ENCODE measurements at places on chromosomes 1 and 21.

- peak; percentile 80 for DNase-seq
These were observed at the start of gene TAF1A for GRCh38 chr1:222589462-222590302. Gene TAF1A (minus strand): TSS chr1:222589933.

- no peak for DNase-seq
These were observed 111.2 kb upstream of the PROX1 start for GRCh38 chr1:213876531-213876930.

- DNase-seq: no peak
These were observed 11.7 kb downstream of the COL6A2 start for GRCh38 chr21:46109313-46110221.

DNA sequence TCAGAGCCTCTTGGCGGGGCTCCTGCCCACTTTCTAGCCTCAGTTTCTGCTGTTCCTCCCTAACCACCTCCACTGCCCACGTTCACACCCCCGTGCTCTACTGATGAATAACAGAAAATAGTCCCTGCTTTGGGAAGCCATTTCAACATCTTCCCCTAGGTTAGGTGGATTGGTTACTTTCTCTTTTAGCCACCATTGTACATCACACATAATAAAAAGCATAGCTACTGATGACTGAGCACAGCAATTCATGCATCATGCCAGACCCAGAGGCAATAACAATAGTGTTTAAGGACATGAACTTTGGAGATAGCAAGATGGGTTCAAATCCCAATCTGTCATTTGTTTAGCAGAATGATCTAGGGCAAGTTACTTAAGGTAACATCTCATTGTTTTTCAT lies 74.6 kb downstream of the COLGALT2 start:
- DNase-seq: no peak

DNA sequence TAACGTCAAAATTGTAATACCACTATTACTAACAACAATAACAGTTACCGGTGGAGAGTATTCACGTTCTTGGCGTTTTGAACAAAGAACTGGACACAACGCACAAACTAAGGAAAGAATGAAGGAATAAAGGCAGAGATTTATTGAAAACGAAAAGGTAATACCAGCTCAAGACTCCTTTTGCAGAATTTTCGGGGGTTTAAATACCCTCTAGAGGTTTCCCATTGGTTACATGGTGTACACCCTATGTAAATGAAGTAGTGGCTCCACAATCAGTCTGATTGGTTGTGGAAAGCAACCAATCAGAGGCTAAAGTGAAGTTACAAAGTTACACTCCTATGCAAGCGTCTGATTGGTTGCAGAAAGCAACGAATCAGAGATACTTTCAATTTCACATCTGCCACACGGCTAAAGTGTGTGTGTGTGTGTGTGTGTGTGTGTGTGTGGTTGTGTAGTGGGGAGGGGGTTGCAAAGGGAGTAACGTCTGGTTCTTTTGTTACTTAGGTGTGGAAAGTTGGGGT lies 1.1 kb upstream of the GTF2B start:
- DNase-seq: peak; percentile 87

DNA sequence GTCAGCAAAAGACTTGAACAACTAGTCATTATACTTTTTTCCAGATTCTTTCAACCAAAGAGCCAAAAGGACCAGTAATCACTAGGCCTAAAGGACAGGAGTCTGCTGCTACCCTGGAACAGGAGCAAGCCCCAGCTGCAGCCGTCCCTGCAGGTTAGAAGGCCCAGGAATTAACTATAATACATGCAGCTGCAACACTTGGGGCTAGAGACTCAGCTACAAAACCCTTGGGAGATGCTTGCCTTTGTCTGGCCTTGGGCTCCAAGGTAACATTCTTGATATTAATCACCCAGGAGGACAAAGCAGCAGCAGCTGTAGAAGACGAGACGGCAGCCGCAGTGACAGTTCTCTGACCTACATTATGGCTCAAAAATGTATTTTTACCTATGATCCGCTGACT lies 841.2 kb upstream of the ADGRL4 start:
- DNase-seq: no peak

DNA sequence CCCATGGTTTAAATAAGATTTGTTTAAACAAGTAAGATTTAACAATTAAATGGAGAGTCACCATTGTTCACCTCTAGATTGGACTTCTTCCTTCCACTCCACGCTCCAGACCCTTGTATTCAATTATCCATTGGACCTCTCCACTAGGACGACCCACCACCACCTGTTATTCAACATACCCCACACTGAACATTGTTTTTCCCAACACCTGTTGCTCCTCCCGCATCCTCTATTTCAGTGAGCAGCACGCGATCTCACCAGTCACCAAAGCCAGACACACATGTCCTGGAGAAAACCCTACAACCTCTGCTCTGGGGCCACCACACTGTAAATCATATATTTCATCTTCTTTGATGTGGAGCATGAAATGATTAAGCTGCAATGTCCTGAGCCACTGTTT lies 28.6 kb downstream of the ATP8B2 start:
- no peak for DNase-seq

DNA sequence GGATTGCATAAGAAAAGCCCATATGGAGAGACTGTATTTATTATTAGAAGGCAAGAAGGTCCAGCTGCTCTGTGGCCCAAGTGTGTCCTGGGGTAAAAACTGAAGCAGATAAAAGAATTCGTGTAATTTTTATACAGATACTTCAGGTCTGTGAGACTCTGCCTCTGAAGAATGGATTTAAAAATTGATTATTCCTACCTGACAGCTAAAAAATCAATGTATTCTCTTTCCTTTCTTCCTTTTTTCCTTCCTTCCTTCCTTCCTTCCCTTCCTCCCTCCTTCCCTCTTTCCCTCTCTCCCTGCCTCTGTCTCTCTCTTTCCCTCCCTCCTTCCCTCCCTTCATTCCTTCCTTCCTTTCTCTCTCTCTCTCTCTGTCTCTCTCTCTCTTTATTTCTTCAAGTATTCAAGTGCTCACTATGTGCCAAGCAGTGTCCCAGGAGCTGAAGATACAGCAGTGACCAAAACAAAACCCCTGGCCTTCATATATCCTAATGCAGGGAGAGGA lies 11.3 kb upstream of the MGST3 start:
- DNase-seq: no peak

DNA sequence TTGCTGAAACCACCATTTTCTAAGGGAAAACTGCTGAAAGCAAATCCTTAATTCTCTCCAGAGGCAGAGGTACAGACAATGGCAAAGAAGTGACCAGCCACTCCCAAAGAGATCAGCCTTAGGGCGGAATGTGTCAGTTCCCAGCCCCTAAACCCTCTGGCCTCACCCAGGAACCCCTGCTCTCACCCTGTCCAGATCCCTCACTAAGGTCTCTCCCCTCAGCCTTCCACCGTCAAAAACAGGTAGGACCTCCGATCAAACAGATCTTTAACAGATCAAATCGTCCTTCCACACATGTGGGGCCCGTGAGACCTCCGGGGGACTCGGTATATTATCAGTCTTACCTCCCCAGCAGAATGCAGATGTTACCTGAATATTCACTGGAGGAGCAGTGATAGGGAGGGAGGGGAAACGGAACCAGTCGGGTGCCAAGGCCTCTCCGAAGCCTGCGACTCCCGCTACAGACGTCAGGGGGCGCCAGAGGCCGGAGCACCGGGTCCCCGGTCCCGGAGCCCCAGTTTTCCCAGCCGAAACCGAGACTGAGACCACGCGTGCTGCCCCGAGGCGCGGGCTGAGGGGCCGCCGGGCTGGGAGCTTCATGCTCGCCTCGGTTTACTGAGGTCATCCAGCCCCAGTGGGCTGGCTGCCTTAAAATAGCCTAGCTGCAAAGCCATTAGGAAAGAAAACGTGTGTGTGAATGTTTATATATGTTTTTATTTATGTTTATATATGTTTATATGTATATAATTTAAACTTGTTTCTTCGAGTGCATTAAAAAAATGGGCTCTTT lies 23.6 kb downstream of the GPA33 start:
- peak; percentile 56 for DNase-seq

DNA sequence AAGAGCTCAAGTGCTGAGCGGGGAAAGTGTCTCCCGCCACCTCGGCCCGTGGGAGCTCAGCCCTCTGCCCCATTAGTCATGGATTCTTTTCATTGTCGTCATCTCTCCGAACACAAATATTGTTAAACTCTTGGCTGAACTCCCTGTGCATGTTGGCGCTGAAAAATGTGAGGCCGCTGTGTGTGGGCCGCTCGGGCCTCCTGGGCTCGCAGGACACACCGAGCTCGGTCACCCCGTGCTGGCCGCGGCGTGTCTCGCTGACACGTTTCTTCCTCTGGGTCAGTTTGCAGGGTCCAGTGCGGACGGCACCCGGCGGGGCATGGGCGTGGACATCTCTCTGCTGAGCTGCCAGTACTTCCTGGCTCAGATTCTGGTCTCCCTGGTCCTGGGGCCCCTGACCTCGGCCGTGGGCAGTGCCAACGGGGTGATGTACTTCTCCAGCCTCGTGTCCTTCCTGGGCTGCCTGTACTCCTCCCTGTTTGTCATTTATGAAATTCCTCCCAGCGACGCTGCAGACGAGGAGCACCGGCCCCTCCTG lies 25.6 kb downstream of the SLC45A1 start:
- DNase-seq: no peak

- DNase-seq: peak; percentile 82
These were observed 2.2 kb downstream of the NEK7 start for GRCh38 chr1:198158735-198159589.

- no peak for DNase-seq
These were observed 854 bp upstream of the ZRANB2 start for GRCh38 chr1:71081697-71082080.

- DNase-seq: no peak
These were observed 44.6 kb downstream of the ZFYVE9 start for GRCh38 chr1:52186449-52186848.

DNA sequence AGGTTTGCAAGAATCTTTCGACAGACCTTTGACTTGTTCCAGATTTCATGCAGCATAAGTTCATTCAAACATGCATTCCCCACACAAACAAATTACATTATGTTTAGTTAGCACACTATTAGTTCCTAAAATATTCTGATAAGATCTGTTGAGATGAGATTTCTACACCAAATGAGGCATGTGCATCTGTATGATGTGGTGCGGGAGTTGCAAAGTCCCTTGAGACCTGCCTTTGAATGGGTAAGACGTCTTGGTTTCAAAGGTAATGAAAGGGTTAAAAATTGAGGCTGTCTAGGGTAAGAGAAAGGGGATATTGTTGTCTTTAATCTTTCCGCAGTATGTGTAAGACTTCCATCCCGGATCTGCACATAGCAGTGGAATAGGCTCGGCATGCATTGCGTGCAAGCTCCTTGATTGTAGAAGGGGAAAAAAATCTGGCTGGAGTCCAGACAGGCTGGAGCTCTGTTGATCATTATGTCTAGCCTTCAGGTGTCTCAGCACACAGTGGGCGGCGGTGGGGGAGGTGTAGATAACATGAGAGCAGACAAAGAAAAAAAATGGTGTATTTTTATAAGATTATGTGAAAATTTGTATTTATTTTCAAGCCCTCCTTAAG lies 296.6 kb downstream of the PTPRC start:
- DNase-seq: peak; percentile 98

- DNase-seq: no peak
These were observed 382.5 kb downstream of the NEGR1 start for GRCh38 chr1:71899881-71900280.

GRCh38 chr1:66119148-66119547 lies 326.5 kb downstream of the PDE4B start:
- no peak for DNase-seq

GRCh38 chr1:91070298-91070697 lies 48.5 kb upstream of the ZNF644 start:
- DNase-seq: no peak

GRCh38 chr21:41199588-41199987 lies 31.6 kb downstream of the BACE2 start:
- no peak for DNase-seq

DNA sequence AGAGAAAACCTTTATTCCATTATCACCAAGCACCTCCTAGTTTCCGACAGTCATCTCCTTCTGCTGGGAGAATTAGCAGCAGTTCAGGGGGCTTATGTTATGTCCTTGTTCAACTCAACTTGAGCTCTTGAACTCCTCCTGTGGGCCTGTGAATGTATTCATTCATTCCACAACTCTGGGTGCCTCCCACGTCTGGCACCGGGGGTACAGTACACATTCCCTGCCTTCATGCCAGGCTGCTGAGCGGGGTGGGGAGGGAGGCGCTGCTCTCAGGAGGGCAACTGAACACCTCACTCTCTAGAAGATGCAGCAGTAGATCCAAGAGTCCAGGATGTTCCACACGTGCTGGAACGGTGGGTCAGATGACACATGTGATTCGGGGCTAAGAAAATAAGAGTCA lies 4.3 kb upstream of the MX2 start:
- no peak for DNase-seq

All from COR-L47 (cell line).